Activated naive CD8-positive, alpha-beta T cell treated with anti-CD3 and anti-CD28 coated beads, Interleukin-2, amount 10 ng/mL, durations not matched to agents 7 days and 5 days (primary cell): ENCODE measurements at places on chromosomes 3 and 15.

- DNase-seq, result no peak
Measured at GRCh38 chr3:31880020-31880419, 101.0 kb downstream of the OSBPL10 start.

- peak; percentile 64 for DNase-seq
Measured at GRCh38 chr15:65101411-65101890, 13.5 kb downstream of the UBAP1L start.

DNA sequence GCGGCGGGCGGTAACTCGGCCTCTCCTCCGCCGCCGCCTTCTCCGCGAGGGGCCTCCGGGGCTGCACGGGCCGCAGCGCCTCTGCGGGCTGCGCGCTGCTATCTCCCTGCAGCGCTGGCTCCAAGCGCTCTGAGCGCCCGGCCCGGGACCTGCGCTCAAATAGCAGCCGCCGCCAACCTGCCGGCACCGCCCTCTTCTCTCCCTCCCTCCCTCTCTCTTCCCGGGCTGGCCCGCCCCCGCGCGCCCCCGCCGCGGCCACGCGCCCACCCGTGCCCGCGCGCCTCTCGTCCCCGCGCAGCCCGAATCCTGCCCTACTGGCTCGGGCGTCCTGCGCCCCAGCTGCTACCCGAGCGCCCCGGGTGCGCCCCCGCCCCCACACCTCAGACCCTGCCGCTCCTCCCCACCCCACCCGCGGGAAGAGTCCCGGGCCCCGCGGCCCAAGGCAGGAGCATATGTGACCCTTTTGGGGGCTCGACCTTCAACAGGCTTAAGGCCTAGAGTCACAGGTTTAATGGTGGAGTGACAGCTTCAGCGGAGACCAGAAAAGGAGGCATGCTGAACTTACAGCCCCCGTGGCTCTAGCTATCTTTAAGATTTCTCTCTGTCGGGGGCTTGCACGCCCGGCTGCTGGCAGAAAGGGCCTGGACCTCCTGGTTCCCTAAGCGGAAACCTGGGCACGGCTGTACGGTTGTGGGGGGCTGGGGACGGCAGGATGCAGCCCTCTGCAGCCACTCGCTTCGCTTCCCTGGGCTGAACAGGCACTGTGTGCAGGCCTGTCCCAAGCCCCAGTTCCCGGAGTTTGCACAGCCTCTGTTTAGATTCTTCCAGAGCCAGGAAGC, at the start of gene CACNA2D2:
Gene CACNA2D2, minus strand, starts transcription at position 131 of the 839 bp plus-strand sequence. CDS start 211 bp downstream, outside the sequence.
- DNase-seq, result peak; percentile 77

DNA sequence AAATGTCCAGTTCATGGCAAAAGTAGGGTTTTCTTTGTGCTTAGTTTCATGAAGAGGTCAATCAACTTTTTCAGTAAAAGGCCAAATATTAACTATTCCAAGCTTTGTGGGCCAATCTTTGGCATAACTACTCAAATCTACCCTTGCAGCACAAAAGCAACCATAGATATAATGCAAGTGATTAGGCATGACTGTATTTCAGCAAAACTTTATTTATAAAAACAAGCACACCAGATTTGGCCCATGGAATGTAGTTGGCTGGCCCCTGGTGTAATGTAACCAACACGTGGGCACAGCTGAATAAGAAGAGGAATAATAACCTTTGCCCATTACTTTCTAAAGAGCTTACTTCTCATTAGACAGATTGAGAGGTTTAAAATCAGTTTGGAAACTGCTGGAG, 50.6 kb downstream of the CASR start:
- DNase-seq, result no peak

DNA sequence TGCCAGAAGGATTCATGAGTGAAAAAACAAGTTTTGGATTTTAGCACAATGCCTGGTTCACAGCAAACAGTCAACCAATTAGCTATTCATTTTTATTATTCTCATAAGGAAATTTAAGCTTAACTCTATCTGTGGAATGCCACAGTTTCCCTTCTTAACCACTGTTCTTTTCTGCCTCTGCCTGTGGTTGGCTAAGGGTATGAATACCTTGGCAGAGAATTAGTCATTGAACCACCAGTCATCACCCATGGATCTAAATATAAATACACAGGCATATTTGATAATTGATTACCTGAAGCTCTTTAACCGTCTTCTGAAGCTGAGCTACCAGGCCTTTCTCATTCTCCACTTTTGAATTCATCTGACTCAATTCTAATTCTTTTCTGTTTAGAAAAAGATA, 79.9 kb downstream of the MYH15 start:
- no peak for DNase-seq

- no peak for DNase-seq
Measured at GRCh38 chr15:68829068-68829467, 8.4 kb upstream of the ANP32A start.

GRCh38 chr3:111072031-111072921, 660 bp downstream of the NECTIN3 start:
- peak; percentile 59 for DNase-seq

GRCh38 chr15:64093627-64094417, at the start of gene CIAO2A:
CIAO2A (minus strand) TSS chr15:64093838; CDS start chr15:64093768, 70 bp downstream.
- peak; percentile 82 for DNase-seq

DNA sequence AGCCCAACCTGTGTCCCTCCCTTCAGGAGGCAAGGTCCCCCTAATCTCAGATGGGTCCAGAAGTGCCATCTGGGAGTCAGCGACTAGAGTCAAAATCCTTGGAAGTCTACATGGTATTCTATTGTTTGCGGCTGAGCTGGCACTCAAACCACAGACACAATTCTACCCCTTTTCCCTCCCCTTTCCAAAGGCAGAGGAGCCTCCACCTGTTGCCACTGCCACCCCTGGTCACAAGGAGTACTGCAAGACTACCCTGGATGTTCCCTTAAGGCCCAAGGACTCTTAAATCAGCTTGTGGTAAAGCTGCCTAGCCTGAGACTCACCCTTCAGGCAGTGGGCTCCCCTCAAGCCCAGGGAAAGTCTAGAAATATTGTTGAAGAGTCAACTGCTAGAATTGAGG, 4.3 kb upstream of the OR5H6 start:
- no peak for DNase-seq

GRCh38 chr3:189710620-189711402, 79.6 kb downstream of the TP63 start:
- DNase-seq, result no peak

DNA sequence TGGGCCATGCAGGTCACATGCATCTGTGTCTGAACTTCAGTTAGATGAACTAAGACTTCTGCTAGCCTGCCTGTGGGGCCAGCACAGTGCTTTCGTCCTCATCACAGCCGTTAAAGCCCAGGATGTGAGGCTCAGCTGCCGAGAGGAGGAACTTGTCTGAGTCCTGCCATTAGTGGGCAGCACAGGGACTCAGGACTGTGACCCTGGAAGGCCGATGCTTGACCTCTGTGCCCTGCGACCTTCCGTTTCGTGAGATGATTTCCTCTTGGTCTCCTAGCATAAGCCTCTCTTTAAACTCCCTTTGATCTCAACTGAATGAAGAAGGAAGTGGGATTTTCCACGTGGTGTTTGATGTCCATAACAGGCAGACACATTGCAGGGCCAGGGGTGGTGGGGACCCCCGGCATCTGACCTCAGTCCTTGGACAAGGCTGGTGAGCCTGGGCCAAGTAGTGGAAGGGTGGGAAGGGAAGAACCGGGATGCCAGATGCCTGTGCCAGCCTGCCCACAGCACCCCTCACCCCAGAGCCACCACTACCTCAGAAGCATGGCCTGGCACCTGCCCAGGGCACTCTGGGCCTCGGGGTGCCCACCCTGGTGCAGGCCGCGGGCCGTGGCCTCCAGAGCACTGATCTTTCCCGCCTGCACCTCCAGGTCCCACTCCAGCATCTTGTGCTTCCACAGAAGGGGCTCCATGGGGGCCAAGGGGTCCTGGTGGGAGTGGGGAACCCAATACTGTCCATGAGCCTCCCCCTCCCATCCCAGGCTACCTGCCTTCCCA, 21.6 kb downstream of the PLA2G4B start:
- DNase-seq, result no peak

DNA sequence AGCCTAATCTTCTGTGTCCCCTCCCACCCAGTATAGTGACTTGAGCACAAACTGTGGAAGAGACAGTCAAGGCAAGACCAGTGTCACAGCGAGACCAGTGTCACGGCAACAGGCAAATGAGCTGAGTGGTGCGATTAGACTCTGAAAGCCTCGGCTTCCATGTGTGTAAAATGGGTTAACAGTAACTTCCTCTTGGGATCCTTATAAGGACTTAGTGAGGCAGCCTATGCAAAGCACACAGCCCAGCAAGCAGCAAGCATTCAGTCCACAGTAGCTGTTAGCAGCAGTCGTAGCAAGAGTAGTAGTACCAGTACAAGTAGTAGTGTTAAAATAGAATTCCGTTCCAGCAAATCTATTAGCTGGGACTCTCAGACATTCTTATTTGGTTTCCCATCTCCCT, 334.1 kb downstream of the GABRB3 start:
- no peak for DNase-seq

GRCh38 chr15:68340726-68341671, 63.5 kb downstream of the FEM1B start:
- DNase-seq, result no peak

- DNase-seq, result no peak
Measured at GRCh38 chr3:149371001-149371722, 6.3 kb downstream of the TM4SF1 start.

DNA sequence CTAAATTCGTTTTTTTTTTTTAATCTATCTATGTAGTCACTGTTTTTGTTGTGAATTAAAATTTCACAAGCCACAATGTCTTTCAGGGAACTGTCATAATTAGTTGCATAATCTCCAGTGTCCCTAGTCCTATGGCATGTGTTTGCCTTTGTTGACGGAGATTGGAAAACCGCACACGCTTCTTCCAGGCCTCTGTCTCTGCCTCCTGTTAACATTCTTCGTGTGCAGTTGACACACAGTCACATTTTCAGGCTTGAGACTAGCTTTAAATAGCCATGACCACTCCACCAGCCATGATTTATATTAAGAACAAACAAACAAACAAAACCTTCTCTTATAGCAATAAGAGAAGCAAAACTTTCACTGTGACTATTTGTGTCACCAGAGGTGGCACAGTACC, 139.8 kb downstream of the DUT start:
- DNase-seq, result no peak

DNA sequence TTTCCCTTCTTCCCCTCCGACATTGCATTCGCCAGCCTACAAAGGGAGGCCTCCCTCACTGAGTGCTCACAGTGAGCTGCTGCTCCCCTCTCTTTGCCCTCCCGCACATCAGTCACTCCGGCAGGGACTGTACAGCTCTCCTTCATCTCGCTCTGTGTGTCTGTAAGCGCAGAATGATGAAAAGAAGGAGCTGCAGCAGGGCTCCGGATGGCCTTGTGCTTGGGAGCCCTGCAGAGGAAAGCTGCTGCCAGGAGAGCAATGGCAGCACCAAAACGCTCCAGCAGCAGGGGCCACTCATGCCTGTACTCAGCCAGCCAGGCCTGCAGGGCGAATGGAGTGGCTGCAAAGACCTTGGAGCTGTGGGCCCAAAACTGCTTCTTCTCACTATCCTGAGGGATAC, 107.0 kb upstream of the NSMCE3 start:
- no peak for DNase-seq

DNA sequence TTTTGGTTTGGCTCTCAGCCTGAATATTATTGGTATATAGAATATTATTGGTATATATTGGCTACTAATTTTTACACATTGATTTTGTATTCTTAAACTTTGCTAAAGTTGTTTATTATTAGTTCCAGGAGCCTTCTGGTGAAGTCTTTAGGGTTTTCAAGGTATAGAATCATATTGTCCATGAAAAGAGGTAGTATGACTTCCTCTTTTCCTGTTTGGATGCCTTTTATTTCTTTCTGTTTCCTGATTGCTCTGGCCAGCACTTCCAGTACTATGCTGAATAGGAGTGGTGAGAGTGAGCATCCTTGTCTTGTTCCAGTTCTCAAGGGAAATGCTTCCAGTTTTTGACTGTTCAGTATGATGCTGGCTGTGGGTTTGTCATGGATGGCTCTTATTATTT, 107.3 kb upstream of the LIPC start:
- DNase-seq, result no peak

- no peak for DNase-seq
Measured at GRCh38 chr3:141735770-141736465, 2.2 kb upstream of the RNF7 start.

DNA sequence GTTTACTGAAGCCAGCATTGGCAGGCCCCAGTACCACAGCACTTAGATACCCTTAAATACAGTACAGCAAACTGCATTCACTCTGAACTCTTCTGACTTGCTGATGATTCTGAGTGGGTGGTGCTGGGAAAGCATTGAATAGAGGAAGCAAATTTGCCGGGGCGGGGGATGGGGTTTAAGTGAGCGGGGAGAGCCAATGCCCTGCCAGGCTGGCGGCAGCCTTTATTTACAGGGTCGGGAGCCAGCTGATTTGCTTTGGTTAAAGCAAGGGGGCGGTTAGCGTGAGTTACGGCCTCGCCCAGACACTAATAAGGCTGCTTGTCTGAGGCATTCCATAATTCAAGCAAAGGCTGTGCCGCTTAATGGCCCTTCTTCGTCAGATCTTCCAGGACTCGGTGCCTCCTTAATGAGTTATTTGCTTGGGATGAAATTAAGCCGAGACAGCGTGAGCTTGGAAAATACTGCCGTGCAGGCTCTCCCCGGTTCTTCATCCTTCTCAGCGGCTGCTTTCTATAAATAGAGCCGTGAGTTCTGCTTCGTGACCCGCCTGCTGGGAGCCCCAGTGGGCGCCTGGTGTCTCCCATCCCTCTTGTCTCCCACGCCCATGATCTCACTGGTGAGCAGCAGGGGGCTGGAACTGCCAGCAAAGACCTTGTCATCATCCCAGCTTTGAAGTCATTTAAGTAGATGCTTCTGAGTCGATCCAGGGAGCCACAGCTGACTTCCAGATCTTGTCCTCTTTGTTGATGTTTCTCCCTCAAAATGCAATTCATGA, 25.8 kb downstream of the SPSB4 start:
- no peak for DNase-seq

GRCh38 chr3:119602676-119603075, 5.0 kb downstream of the PLA1A start:
- DNase-seq, result no peak

DNA sequence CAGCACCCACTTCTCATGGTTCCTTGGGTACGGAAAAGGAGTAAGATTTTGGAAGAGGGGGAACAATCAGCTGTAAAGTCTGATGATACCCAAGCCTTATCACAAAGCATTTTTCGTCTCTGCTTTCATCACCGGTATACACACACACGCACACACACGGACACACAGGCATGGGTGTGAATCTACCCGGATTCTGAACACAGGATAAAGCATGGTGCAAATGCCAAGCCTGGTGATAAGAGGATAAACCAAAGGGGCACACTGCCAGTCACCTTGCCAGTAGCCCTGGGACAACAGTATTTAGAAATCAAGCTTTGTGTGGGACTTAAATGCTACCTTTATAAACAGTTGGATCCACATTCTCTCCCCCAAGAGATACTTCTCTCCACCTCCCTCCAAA, 22.2 kb downstream of the FAM174B start:
- DNase-seq, result no peak
